ENCODE measurements at places on chromosomes 2 and 18. TPM values are rescaled to one million over a fixed set of nuclear protein-coding genes. Genes with fewer than 3 reads are reported as not detected.

Gene ARHGAP25
- total RNA-seq = 0.36 TPM

DNA sequence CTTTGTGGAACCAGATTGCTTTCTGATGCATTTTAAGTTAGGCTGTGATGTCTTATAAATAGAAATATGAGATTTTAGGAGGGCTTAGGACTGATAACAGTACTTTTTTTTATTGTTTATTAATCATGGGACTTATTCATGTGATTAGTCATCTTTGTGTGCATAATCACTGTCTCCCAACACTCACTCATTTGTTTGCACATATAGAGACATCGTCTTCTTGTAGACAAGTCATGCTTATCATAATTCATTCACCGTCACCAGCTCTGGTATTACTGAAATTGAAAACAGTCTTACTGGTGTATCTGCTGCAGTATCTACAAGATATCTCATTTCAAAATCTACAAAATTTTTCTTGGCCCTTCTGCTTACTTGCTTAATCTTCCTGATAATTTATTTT is 45.8 kb downstream of the WDR7 start:
- peak; percentile 33 for DNase-seq

GRCh38 chr2:197197895-197198311 is 112.7 kb downstream of the ANKRD44 start:
- no peak for DNase-seq

Gene CHAC2
- 0.57 TPM for total RNA-seq

- no peak for DNase-seq
Measured at GRCh38 chr2:128777196-128778035, 458.7 kb upstream of the HS6ST1 start.

GRCh38 chr2:171159372-171160118 is 1.1 kb downstream of the TLK1 start:
- peak; percentile 84 for DNase-seq

- no peak for DNase-seq
Measured at GRCh38 chr2:71813315-71813714, 334.3 kb downstream of the CYP26B1 start.

GRCh38 chr2:188902901-188903491 is 71.2 kb upstream of the COL3A1 start:
- peak; percentile 31 for DNase-seq

GRCh38 chr2:232523682-232524597 is 2.0 kb upstream of the CHRND start:
- peak; percentile 14 for DNase-seq

- peak; percentile 69 for DNase-seq
Measured at GRCh38 chr2:197092431-197092830, 165.9 kb upstream of the PGAP1 start.

DNA sequence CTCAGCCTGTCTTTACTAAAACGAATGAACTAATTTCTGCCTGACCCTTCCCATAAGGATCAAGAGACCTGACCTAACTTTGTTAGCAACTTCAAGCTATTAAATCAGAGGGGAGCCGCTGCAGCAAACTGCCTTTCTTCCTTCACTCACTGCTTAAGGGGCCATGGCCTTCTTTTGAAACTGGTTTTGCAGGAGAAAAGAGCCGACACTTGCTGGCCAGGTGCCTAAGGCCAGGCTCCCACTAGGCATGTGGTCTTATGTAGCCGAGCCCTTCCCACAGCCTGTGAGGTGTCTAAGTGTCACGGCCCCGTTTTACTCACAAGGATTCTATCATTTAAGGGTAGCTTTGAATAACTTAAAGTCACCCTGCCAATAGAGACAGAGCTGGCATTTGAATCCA is 130.8 kb downstream of the ZNF236 start:
- DNase-seq = peak; percentile 21

DNA sequence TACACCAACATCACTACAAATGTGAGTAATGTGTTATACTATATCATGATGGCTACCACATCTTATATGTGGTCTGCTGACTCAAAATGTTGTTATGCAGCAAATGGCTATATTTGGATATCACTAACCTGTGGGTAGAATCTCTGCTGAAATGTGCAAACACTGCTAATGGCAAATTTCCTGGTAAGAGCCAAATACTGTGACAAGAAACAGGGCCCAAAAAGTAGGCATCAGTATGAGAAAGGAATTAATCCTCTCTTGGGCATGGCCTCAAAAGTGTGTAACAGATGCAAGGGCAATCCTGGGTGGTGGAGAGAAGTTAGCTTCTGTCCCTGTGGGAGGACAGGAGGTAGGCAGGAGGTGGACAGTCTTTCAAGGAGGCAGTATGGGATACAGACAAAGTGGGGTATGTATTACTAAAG is 13.3 kb downstream of the ATF2 start:
- peak; percentile 57 for DNase-seq

DNA sequence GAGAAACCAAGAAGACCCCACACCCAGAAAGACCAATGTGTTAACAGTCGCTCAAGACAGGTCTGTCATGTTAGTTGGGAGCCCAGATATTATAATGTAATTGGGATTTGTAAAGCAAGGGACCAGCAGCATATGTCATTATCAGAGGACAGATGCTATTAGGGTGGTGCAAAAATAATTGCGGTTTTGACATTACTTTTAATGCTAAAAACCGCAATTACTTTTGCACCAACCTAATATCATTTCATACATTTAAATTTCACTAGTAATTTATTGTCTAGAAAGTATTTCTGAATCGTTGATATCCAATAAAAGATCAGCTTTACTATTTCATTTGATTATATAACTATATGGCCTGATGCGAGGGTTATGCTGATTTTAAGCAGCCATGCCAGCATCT is 131.2 kb downstream of the TTN start:
- DNase-seq = no peak

DNA sequence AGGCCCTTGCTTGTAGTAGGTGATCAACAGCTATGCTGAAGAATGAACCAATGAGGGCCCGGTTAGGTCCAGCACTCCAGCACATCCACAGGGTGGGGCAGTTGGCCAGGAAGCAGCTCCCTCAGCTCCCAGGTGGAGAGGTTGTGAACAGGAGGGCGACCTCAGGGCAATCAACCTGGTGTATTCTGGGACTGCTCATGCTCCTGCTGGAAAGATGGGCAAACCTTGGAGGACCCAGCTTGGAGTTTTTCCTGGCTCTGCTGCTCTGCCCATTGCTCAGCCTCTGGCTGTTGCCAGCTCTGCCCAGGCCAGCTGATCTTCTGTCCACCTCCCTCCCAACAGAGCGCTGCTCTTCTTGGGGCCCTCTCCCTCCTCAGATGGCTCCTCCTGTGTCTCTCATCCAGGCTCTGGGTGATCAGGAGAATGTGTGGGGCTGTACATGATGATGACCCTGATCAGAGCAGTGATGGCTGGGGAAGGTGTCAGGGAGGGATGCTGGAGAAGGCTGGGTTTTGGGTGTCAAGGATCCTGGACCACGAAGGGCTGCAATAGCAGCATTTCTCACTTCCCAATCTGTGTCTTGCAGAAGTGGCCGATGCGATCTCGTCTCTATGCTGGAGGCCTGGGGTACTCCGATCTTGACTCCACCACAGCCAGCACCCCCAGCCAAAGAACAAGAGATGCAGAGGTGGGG is 3.4 kb downstream of the TCF23 start:
- DNase-seq = no peak

Gene TGFA
- total RNA-seq = not detected

Gene TMEM178A
- total RNA-seq = 0.36 TPM

Gene ITGA4
- total RNA-seq = 8.9 TPM

Gene LRRC30
- not detected for total RNA-seq

Gene CCDC178
- 0.72 TPM for total RNA-seq

GRCh38 chr2:28101892-28102291 is 211.4 kb downstream of the BABAM2 start:
- DNase-seq = peak; percentile 64

DNA sequence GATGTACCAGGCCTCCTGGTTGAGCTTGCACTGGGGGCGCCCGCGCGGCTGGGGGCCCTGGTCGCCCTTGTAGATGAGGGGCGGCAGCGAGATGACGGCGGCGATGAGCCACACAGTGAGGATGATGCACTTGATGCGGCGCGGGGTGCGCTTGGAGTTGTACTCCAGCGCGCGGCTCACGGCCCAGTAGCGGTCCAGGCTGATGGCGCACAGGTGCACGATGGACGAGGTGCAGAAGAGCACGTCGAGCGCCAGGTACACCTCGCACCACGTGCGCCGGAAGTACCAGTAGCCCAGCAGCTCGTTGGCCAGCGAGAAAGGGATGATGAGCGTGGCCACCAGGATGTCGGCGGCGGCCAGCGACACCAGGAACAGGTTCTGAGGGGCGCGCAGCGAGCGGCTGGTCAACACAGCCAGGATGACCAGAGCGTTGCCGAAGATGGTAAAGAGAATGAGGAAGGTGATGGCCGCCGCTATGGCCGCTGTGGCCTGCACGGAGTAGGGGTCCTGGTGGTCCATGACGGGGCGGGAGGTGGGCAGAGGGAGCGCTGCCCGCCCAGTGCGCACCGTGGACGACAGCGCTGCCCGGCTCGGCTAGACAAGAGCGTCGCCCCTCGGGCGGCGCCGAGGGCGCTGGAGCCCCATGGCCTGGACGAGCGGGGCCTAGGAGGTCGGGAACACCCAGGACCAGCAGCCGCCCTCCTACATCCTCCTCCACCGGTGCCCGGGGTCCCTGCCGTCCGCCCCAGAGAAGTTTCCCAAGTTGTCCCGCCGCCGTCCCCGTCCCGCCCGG is 544 bp downstream of the ADRA2B start:
- DNase-seq = no peak

DNA sequence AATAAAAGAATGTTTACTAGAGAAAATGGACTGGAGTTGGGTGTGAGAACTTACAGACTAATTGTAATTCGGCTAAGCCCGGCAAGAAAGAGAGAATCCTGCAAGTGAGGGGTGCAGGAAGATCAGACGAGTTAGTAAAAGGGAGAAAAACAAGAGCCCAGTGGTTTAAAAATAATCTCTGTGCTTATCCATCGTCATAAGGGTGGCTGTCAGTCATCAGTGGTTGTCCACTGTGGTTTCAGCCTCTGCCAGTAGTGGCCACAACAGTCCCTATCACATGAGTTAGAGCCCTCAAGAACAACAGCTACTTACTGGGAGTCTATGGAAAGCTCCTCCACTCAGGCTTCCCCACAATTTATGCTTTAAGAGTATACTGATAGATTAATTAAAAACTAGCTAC is 239.8 kb downstream of the SETBP1 start:
- DNase-seq = no peak

Gene CNNM4
- total RNA-seq = 3.8 TPM

- DNase-seq = no peak
Measured at GRCh38 chr18:2714140-2714539, 58.6 kb downstream of the SMCHD1 start.

DNA sequence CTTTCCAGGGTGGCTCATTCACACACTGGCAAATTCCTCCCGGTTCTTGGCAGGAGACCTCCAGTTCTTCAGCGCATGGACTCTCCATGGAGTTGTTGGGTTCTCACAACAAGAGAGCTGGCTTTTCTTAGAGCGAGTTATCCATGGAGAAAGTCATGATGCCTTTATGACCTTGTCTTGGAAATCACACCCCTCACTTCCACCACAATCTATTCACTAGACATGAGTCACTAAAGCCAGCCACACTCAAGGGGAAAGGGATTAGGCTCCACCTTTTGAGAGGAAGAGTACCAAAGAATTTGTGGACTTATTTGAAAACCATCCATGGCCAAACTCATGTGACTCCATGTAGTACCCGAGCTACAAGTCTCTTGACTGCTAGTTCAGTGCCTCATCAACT is 160.5 kb downstream of the SETBP1 start:
- no peak for DNase-seq

DNA sequence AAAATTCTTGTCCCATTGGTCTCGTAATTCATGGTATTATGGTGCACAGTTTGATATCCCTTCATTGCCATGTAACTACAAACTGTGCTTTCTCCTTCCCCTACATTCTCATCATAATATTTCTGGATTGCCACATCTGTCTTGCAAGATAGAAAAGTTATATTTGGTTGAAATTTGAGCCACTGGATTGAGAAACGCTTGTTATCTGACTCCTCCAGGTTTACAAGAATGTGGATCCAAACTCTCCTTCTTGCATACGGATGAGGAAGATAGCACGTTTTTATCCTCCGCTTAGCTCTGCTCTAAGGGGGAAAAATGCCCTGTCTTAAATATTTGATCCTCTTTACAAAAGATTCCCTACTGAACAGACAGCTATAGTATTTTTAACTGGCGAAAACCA is 438.2 kb downstream of the TSN start:
- DNase-seq = no peak

DNA sequence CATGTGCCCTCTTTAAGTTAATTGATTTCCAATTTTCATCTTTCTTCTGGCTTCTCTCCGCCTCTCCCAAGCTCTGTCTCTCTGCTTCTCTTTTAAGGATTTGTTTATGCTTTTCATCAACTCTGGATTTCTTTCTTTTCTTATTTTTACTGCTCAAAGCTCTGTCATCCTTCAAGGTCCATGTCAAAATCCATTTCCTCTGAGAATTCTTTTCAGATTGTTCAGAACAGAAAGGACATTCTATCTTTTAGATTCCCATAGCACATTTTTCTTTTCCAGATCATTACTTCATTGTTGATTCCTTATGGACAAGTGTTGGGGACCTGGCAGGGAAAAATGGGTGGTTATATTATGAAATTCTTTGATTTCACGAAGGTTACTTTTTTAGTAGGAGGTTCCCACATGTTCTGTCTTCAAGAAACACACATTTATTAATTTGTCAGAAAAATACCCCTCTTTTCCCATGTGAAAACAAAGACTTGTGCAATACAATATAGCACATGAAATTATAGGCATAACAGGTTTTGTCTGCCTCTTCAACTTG is 12.3 kb downstream of the PMAIP1 start:
- peak; percentile 40 for DNase-seq

DNA sequence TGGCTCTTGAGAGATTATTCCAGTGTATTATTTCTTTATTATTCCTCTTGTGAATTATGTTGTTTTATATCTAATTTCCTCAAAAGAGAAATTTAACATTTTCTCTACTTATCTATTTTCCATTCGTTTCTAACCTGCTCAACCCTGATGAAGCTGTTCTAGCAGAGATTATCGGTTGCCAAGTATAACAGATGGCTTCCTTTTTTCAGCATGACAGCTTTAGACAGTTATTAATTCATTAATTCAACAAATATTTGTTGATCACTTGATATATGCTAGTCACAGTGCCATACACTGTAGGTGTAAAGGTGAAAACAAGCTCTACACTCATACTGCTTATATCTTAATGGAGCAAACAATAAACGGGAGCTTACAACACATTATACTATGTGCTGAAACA is 137.9 kb upstream of the UBE2E3 start:
- DNase-seq = no peak

- DNase-seq = peak; percentile 57
Measured at GRCh38 chr2:137865954-137866540, 98.2 kb upstream of the HNMT start.

DNA sequence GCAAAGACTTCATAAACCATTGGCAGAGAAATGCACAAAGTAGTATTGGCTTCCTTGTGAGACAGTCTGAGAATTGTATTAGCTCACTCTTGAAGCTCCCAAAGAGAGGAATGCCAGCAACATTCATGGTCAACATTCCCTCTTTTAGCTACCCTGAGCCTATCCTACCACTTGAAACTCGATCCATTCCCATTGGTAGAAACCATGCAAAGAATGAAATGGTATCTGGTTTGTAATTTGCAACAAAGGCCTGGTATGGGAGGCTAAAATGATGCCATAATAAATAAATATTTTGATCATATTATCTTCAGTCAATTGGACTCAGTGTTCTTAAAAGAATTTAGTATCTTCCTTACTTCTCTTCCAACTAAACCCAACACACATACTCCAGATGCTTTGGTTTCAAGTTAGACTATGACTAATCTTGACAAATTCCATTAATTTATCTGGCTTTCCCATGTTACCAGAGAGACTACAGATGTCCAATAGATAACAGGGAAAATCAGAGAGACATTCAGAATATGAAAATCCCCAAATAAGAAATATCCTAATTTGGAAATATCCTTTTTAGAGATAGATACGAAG is 102.9 kb downstream of the DHRS9 start:
- no peak for DNase-seq

Gene MTIF2
- 66.2 TPM for total RNA-seq

GRCh38 chr2:33223856-33224255 is 252.6 kb upstream of the RASGRP3 start:
- peak; percentile 73 for DNase-seq

All from fibroblast of the aortic adventitia (primary cell).